Endothelial cell (in vitro differentiated cells): ENCODE measurements at places on chromosomes 1 and 21.

DNA sequence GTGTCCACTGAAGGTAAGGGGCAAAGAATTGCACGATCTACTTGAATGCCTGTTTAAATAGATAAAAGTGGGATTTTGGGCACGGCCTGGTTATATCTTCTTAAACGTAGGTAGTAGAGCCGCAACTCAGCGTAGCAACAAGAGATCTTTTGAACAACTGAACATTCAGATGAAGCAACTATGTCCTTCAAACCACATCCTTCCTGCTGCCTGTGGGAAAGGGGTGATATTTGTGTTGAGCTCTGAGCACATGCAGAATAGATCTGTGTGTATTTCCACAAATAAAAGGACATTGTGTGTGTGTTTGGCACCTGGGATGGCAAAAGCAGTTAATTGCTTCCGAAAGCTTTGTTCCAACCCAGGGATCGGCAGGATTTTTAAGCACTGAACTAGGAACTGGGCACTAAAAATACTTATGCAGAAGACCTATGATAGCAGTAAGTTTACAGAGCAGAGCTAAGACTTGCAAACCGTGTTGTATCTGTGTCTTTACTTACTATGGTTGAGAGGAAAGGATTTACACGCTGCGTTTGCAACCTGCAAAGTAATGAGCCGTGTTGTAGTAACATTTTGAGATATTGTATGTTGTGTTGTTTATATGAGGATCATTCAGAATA lies 333.4 kb downstream of the CHRM3 start:
- peak; percentile 4 for DNase-seq

DNA sequence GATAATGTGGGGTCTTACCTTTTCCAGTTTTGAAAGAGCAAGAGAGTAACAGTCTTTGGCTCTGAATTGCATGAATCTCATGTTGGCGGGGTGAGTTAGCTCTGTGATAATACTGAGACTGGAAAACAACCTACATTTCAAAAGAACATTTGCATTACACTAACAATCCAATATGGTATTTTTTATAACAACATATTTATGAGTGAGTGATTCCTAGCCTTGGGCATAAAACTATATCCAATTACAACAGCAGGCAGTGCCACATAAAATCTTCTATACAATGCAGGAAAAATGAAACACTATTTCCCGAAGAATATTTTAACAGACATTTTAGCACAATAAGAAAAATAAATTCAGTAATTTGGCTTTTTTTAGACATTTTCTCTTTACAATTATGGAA lies 303.0 kb downstream of the KCNT2 start:
- no peak for DNase-seq

GRCh38 chr1:225695578-225696337 lies 42.8 kb upstream of the ENAH start:
- DNase-seq: no peak

DNA sequence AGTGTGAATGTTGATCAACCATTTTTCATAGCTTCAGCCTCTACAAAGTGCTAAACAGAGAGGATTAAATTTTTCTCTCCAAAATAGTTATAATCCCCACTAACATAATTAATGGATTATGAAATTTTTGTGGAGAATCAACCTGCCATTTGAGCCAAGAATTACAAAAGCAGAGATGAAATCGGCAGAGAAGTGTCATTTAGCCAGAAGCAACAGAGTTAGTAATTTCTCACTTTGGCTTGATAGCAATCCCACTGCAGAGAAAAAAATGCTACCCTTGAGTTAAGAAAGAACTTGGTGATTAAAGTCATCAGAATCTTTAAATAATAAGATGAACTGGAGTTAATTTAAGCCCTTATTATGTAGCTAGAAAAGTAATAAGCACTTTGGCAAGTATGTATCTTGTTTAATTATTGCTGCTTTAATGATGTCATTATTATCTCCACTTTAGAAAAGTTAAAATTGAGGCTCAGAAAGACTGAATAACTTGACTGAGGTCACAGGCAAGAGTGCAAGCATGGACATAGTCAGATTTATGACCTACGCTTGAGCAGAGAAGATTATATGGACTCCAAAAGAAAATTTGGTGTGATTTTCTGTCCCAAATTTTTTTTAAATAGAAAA lies 37.3 kb downstream of the RGS4 start:
- DNase-seq: no peak

DNA sequence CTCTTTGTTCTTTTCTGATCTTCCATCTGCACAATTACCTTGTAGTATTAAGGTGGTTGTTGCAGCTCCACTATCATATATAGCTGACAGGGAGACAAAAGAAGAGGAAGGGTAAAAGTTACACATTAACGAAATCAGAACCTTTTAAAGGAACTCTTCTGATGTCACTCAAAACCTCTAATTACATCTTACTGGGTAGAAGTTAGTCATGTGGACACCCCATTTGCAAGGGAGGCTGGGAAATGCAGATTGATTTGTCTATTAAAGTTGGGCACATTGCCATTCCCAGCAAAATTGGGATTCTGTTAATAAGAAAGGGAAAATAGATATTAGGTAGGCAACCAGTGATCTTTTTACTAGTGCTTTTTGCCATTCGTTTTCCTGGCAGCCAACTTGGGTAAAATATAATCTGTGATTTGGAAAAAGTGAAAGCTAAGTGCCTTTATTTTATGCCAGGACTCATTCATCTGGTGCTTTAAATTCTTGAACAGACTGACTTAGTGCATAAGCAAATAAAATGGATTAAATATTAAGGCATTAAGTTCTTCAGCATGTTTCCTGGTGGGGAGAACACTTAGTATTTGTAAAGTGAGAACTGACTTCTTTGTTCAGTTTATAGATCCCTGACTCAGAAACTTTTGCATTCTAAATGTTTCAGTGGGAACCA lies 71.3 kb downstream of the DNM3 start:
- no peak for DNase-seq

GRCh38 chr1:28147264-28148094 lies 29.0 kb downstream of the PTAFR start:
- no peak for DNase-seq
